ENCODE measurements at places on chromosomes 6 and 20. TPM values are rescaled to one million over a fixed set of nuclear protein-coding genes. Genes with fewer than 3 reads are reported as not detected.

The OPN5 gene
- total RNA-seq: not detected

The SCRT2 gene
- total RNA-seq: not detected

The RNF182 gene
- 0.86 TPM for total RNA-seq

The BTNL2 gene
- not detected for total RNA-seq

The CHMP4B gene
- 80.2 TPM for total RNA-seq

The LY6G6F gene
- total RNA-seq: not detected

DNA sequence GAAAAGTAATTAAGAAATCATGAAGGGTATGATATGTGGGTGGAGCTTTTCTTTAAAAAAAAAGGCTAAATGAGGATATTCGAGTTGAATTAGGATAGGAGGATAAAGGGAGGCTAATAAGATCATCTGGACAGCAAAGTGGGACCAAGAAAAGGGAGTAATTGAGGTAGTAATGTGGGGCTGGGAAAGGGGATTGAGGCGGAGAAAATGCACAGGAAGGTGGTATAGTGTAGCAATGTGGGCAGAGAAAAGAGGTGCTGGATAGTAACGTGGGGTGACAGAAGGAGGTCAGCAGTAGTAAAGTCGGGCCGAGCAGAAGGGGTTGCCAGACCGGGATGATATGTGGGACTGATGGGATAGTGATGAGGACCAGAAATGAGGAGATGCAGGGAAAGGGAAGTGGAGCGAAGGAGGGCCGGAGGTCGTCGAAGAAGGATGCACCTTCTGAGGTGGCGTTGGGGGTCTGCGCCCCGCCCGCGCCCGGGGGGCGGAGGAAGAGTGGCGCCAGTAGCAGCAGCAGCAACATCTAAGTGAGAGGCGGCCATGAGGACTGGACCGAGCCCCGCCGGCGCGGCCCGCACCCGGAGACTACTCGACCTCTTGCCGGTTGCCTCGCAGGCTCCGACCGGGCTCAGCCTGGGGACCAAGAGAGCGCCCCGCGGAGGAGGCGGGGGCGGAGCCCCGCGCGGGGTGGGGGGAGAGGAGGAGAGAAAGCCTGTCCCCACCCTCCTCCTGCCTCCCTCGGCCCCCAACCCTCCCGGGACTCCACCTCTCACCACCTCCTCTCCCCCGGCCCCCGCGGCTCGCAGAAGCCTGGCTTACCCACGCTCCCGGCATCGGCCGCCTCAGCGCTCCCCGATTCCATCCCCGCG, 887 bp downstream of the GABBR1 start:
- DNase-seq: peak; percentile 80

DNA sequence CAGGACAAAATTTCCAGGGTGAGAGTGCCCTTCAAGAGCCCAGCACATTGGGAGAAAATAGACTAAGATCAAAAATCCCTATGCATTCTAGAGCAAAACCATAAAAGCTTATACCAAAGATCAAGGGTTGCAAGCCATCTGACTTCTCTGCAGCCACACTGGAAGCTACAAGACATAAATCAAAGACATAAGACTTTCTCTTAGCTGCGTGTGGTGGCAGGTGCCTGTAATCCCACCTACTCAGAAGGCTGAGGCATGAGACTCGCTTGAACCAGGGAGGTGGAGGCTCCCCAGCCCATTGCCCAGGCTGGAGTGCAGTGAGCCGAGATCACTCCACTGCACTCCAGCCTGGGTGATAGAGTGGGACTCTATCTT, 91.9 kb upstream of the NXT1 start:
- DNase-seq: peak; percentile 40

GRCh38 chr6:12051861-12052368, 39.8 kb downstream of the HIVEP1 start:
- no peak for DNase-seq

GRCh38 chr6:145808239-145808638, 6.4 kb downstream of the FBXO30 start:
- no peak for DNase-seq

Measured in suprapubic skin (tissue), 4 donors.